ENCODE measurements at places on chromosomes 3 and 15.

GRCh38 chr3:68045976-68046375, 391.6 kb upstream of the SUCLG2 start:
- no peak for DNase-seq

DNA sequence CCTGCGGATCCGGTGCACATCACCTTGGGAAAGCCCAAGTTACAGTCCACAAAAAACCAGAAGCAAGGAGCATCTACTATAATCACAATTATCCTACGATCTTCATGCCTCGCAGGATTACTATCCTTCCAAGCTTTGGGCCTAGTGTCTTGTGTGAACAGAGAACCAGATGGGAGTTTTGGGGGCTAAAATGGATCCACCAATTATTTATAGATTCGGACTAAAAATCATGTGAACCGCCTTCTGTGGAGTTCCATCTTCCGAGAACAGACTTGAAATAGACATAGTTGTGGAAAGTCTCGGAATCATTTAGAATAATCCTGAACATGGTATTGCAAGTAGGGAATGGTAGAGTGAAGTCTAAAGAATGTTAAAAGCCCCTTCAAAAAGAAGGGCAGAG, 70.1 kb downstream of the EIF4E3 start:
- no peak for DNase-seq

- no peak for DNase-seq
Observed at GRCh38 chr3:179074656-179075055, 3.0 kb upstream of the ZMAT3 start.

- no peak for DNase-seq
Observed at GRCh38 chr3:87867001-87867400, 191.8 kb downstream of the CGGBP1 start.

DNA sequence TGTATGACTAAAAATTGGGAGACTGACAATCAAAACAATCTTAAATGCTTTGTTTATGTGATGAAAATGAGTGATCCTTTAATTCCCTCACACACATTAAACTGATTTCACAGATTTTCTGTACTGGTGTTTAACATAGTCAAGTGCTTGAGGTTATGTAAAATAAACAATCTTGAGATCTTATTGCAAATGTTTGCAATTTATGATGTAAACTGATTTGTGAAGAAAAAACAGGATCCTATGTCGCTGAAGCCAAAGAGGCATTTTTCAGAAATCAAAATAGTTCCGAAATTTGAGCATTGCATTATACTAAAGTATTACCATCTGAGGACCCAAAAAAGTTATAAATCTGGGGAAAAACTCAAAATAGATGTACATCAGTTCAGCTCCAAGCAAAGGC, 12.7 kb downstream of the SHOX2 start:
- no peak for DNase-seq

GRCh38 chr15:52788099-52788986, 1.8 kb downstream of the ONECUT1 start:
- DNase-seq = peak; percentile 78

GRCh38 chr3:36891701-36892160, 53.1 kb downstream of the TRANK1 start:
- no peak for DNase-seq

Measured in DMS53 (cell line).